ENCODE measurements at places on chromosomes 16 and 17.

GRCh38 chr16:81123092-81123852, 27.1 kb upstream of the GCSH start:
- DNase-seq: no peak

GRCh38 chr16:85430523-85431421, 182.3 kb upstream of the GSE1 start:
- DNase-seq: no peak

DNA sequence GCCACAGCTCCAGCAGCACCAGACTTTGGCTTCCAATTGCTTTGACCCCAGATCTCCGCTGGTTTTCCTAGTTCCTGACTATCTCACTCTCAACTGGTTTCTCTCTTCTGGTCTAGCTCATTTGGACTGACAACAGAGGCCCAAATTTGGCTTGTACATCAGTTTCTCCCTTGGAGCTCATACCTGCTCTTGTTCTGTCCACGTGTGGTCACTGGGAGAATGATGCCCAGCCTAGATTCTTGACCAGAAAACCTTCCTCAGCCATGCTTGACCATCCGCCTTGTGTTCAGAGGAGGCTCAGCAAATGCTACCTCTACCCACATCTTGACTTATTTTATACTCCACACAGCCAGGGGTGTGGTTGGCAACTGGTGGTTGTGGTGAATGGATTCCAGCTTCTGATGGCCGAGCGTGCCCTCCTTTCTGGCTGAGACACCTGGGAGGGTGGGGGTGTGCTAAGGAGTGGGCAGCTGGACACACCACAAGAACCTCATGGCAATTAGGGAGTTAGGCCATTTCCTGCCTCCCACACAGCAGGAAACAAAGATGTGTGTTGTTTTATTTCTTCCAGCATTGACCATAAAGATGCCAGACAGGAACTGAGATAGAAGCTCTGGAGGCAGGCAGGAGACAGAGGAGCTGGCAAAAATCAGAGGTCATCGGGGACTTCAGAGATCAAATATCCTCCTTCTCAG, 93.8 kb upstream of the FAM20A start:
- no peak for DNase-seq

GRCh38 chr17:48546924-48547807, 2.3 kb upstream of the HOXB2 start:
- no peak for DNase-seq

DNA sequence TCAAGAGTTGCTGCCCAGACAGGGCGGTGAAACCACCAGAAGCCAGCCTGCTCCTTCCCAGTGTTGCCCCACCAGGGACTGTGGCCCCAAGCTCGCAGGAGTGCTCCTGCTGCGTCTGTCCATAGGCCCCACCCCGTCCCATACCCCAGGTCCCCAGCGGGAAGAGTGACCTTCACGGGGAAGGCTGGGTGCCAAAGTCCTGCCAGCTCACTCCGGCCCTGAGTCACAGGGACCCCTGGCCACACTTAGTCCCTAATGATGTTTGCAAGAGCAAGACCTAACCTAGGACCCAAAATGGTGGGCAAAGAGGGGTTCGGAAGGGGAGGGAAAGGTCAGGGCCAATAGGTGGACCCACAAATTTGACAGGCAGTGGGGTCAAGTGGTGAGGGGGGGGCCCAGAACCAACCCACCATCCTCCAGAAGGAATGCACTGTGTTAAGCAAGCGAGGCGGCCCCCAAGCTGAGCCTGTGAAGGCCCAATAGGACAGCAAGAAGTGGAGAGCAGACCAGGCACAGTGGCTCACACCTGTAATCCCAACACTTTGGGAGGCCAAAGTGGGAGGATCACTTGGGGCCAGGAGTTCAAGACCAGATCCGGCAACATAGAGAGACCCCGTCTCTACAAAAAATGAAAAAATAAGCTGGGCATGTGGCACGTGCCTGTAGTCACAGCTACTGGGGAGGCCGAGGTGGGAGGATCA, 3.3 kb downstream of the DOK4 start:
- no peak for DNase-seq

DNA sequence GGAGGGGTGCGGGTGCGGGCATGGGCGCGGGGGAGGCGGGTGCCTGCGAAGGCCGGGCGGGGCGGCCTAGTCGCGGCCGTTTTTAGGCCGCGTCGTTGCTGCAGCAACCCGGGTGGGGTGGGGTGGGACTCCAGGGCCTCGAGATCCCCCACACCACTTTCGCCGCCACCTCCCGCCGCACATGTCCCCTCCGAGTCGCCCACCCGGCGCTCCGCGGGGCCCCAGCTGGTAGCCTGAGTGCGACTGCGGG, 11.3 kb downstream of the TBX2 start:
- DNase-seq: no peak

GRCh38 chr17:82050152-82050760, 1.4 kb downstream of the RFNG start:
- no peak for DNase-seq

- no peak for DNase-seq
Observed at GRCh38 chr17:36931096-36931696, 6.1 kb upstream of the LHX1 start.

DNA sequence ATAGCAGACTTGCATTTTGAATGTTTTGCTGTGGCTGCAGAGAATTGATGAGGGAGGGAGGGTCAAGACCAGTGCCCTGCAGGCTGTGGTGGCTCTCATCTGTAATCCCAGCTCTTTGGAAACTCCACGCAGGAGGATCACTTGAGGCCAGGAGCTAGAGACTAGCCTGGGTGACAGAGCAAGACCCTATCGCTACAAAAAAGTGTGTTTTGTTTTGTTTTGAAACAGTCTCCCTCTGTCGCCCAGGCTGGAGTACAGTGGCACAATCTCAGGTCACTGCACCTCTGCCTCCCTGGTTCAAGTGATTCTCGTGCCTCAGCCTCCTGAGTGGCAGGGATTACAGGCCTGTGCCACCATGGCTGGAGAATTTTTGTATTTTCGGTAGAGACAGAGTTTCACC, 1.9 kb upstream of the UBE2G1 start:
- DNase-seq: no peak

- DNase-seq: no peak
Observed at GRCh38 chr16:84976644-84977400, 34.5 kb downstream of the ZDHHC7 start.

GRCh38 chr17:13031718-13032350, 14.0 kb upstream of the ELAC2 start:
- no peak for DNase-seq

DNA sequence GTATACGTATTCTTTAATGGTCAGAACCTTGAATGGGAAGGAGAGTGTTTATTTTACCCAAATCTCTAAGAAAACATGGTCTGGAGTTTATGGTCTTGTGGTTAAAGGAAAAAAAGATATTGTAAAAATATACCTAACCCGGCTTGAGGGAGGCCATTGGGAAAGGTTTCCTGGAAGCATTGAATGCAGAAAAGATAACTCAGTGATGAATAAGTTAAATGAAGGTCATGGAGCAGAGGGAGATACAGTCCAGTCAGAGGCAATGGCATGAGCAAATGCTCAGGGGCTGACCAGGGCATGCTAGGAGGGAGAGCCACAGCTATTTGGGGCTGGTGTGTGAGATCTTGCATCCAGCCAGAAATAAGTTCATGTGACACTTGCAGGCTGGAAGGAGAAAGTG, 430.4 kb upstream of the CDH5 start:
- DNase-seq: no peak

DNA sequence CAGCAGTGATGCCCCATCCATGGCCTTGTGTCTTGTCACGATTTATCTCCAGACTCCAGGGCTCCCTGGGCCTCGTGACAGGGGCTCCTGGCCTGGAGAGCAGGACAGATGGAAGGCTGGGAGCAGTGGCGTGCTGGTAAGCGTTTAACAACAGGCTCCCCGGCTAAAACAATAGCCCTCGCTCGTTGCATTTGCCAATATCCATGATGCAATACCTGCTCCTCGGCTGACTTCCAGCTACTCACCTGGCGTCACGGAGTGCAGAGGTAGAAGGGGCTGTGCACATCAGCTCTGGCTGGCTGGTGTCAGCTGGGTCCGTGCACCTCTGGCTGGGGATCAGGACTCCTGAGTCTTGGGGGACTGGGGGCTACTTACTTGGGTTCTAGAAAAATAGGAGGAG, 1.5 kb upstream of the BICDL2 start:
- no peak for DNase-seq

DNA sequence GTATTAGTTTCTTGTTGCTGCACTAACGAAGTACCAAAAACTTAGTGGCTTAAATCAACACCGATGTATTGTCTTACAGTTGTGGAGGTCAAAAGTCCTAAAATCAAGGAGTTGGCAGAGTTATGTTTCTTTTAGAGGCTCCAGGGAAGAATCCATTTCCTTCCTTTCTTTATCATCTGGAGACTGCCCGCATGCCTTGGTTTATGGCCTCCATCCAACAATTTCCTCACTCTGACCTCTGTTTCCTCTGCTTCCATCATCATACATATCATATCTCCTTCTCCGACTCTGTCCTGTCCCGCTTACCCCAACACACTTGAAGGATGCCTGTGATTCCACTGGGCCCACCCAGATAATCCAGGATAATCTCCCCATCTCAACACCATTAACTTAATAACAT, 627.8 kb downstream of the KCNJ2 start:
- DNase-seq: no peak

- DNase-seq: no peak
Observed at GRCh38 chr16:57510016-57510871, 24.0 kb upstream of the DOK4 start.

- no peak for DNase-seq
Observed at GRCh38 chr16:1089822-1090619, 6.0 kb downstream of the C1QTNF8 start.

- DNase-seq: no peak
Observed at GRCh38 chr17:28938552-28938951, 12.8 kb downstream of the PHF12 start.

- no peak for DNase-seq
Observed at GRCh38 chr17:63335831-63336230, 110.3 kb downstream of the CYB561 start.

DNA sequence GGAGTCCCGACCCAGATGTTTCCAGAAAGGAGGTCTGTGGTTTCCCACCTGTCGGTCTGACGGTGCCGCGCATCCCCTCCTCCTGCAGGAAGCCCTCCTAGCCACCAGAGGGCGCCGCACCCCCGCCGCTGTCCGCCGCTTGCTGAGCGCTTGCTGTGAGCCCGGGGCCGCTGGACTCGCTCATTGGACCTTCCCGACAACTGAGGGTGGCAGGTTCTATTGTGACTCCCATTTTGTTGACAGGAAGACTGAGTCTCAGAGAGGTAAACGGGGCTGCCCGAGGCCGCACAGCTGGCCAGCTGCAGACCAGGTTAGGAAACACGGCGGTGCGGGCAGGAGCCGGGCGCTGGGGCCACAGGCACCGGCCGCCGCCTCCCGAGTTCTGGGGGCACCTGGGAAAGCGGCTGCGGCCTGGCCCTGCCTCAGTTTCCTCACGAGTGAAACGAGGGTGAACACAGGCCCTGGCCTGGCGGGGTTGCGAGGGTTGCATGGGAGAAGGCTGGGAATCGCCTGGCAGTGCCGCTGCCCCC, 191.1 kb upstream of the CIBAR2 start:
- no peak for DNase-seq

DNA sequence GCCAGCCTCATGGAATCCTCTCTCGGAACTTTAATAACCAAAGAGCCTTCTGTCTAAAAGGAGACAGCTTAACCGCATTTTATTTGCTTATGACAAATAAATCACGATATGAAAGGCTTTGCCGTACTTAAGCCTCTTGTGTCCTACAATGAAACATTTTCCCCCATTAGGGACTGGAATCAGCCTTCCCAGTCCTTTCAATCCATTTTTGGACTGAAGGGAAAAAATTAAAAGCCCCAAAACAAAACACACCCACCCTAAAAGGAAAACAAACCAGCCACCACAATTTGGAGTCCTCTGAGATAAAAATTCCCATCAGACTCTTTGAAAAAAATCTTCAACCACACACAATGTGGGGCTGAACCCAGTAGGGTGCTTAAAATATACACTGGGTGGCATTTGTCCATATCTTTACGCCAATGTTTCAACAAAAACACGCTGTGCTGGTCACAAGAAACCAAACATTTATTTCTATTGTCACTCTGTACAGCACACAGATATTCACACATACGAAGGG, 3.0 kb downstream of the HOXB4 start:
- DNase-seq: no peak

DNA sequence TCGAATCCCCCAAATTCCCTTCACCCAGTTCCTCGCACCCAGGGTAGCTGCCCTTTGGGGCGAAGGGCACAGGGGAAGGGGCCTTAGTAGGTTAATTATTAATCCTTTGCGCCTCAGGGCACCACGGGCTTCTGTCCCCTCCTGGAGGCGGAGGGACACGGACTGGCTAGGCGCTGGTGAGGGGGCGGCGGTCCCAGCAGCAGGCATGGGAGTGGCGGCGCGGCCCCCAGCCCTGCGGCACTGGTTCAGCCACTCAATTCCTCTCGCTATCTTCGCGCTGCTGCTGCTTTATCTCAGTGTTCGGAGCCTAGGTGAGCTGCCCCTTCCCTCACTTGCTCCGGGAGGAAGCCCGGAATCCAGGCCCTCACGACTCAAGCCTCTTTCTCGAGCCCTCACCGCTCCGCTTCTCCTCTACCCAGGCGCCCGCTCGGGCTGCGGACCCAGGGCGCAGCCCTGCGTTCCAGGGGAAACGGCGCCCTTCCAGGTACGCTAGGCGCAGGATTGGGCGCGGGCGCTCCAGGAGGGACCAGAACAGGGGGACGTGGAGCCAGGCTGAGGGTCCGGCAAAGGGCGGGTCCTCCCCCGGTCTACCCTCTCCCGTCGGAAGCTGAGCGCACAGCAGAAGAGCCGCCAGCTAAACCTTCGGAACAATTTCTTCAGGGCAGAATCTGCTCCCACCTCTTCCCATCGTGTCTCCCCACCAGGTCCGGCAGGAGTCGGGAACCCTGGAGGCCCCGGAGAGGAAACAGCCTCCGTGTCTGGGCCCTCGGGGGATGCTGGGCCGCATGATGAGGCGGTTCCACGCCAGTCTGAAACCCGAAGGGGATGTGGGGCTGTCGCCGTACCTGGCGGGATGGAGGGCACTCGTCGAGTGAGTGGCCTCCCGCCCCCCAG, at the start of gene GLTPD2:
TSS of gene GLTPD2 (plus strand) at position 158 of the 894 bp plus-strand sequence. CDS start at position 206, 48 bp downstream.
- DNase-seq: no peak

DNA sequence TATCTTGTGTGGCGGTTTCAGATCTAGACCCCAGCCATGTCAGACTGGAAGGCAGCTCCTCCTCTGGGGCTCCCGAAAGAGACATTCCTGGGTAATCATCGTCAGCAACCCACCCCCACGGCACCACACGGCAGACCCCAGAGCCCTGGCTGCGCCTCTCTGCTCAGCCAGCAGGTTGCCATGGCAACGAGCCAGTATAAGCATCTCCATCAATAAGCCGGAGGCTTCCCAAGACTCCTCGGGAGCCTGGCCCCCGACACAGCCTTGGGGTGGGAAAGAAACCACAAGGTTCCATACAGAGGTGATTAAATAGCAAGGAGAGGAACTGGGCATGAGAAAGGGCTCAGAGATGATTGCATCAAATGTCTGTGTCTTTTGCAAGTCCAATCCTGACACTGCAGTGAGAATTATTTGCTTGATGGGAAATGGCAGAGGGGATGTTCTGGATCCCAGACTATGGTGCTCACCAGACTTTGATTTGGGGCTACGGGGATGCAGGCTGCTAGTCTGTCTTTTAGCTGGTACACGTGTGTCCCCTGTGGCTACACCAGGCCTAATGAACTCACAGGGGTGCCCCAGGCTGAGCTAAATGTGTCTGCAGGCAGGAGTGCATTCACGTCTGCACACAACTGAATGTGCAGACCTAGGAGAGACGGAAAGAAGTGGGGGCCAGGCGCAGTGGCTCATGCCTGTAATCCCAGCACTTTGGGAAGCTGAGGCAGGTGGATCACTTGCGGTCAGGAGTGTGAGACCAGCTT, 320.5 kb upstream of the TNRC6C start:
- DNase-seq: no peak

GRCh38 chr17:37710344-37710886, 34.4 kb downstream of the HNF1B start:
- no peak for DNase-seq

GRCh38 chr16:1165511-1165910, 12.6 kb downstream of the CACNA1H start:
- no peak for DNase-seq
